NCI-H187 (cell line): ENCODE measurements at places on chromosomes 16 and 17.

DNA sequence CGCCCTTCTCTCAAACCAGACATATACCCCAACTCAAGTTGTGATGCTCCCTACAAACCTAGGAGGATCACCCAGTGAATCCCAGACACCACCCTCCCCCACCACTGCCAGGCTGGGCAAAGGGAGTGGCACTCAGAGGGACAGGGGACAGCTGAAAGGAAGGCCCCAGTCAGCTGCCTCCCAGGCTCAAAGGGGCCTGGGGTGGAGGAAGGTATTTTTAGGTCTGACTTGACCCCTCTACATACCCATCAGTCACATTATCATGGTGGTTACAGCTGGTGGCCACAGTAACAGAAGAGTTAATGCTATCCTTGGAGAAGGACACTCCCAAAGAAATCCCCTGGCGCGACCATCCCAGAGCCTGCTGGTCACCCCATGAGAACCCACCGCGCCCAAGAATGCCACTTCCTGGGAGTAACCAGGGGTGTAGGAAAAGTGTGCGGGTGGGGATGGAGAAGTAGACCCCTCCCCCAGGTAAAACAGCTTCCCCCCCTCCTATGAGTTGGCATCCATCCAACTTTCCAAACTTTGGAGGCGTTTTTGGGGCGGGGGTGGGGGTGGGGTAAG, 1.1 kb downstream of the CACNB1 start:
- no peak for DNase-seq

GRCh38 chr16:3587547-3588110, 10.4 kb upstream of the NLRC3 start:
- DNase-seq, result no peak

DNA sequence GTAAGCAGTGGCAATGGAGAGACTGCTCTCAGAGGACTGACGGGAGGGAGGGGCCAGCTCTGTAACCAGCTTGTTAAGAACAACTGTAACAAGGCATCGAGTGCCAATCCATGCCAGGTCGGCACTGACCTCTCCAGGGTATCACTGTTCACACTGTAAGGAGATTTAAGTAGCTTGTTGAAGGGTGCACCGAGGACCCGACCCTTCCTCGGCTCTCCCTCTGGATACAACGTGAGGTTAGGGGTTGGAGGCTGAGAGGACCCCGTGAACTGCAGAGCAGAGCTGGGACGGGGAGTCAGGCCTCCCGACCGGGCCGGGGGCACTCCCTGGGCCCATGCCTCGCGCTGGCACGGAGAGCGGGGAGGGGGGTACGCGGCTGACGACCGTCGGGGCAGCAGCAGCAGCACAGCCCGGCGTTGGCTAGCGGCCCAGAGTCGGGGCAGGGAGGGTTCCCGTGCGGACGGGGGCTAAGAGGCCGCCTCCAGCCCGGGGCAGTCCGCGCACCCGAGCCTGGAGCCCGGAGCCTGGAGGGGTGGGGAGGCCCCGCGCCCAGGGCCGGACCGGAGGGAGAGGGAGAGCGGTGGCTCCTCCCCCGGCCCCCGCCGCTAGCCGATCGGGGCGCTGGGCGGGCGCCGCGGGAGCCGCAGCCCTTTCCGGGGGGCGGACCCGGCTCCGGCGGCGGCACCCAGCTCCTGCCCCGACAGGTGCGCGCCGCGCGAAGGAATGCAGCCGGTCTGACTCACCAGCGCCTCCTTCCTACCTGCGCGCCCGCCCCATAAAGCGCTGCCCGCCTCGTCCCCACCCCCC, at the start of gene ITGB4:
Gene ITGB4 (plus strand): TSS at position 804 of the 807 bp plus-strand sequence. CDS start 3,245 bp downstream, outside the sequence.
- DNase-seq, result no peak

- DNase-seq, result no peak
Measured at GRCh38 chr16:56108056-56108471, 83.2 kb upstream of the GNAO1 start.

DNA sequence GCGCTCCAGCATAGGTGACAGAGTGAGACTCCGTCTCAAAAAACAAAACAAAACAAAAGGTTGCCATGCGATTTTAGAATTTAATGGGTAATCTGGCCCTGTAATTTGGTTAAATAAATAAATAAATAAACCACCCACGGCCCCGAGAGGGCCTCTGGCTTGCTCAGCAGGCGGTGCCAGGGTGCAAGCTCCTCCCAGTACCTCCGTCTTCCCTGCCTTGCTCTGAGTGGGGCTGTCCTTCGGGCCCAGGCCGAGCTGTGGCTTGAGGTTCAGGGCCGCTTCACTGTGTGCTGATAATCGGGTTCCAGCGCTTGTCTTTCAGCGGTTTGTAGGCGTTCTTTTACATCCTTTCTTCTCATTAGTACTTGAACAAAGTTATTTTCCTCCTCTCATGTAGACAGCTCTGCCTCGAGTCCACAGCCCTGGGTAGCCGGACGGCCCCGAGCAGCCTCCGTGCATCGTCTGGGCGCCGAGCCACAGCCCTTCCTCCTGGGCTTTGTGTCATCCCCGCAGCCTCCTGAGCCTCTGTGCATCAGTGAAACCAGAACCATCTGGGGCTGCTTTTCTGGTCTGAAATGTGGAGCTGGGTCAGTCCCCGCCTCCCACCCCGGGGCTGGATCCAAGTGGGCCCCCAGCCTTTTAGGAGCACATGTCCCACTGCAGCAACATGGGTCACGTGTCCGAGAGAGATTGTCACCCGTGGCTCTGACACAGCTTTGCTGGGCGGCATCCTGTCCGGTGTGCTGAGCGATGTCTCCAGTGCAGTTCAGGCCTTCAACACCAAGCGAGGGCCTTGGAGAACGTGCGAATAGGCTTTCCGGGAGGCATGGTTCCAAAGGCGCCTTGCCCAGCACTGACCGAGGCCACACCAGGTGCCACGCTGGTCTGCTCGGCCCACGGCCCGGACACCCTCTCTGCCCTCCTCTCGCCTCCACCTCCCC, 157.4 kb upstream of the CHMP6 start:
- no peak for DNase-seq

DNA sequence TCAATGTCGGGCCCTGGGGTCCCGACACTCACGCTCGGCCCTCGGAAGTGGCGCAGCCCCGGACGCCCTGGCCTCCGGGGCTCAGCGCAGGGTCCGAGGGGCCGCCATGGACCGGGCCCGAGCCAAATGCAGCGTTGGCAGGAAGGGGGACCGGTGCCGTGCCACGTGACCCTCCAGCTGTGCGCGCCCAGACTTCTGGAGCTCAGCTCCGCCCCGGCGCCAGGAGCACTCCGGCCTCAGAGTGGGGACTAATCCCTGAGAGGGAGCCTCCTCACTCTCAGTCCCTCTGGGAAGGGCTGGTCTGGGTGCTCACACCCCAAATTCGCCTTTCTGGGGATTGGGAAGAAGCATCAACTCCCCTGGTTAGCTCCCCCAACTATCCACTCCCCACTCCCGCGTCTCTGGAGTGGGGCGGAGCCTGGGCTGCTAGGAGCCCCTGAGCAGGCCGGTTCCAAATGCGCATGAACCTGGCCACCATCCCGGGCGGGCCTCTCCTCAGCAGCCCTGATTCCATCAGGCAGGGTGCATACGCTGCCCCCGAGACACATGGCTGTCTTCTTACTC, at the start of gene B3GNT9:
Gene B3GNT9 (minus strand): TSS at position 166 of the 564 bp plus-strand sequence. CDS start 513 bp downstream, outside the sequence.
- DNase-seq, result no peak

DNA sequence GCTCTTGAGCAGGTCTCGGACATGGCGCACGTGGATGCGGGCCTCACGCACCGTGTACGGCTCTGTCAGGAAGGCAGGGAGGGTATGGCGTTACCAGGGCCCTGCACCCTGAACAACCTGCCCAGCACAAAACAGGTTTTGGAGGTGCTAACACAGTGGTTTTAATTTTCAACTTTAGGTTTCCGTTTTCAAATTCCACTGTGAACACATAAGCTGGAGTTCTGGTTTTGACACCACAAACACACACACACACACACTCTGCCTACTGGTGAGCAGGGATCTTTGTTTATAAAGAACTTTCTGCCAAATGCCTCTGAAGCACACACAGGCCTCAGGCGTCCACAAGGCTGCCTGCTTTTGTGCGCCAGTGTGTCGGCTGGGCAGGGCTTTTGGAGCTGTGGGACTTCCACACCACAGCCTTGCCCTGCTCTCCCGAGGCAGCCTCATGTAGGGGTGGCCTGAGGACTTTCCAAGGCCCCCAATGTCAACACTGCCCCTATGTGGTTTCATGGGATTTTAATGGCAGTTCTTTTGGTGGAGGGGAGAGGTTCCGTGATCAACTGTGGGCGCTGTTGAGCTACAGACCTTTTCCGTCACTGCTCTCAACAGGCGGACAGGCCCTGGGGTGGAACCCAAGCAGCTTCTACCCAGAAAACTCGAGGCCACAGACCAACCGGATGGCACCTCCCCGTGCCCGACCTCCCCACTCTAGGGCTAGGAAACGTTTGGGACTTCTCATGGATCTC, 9.4 kb downstream of the CLUH start:
- no peak for DNase-seq

DNA sequence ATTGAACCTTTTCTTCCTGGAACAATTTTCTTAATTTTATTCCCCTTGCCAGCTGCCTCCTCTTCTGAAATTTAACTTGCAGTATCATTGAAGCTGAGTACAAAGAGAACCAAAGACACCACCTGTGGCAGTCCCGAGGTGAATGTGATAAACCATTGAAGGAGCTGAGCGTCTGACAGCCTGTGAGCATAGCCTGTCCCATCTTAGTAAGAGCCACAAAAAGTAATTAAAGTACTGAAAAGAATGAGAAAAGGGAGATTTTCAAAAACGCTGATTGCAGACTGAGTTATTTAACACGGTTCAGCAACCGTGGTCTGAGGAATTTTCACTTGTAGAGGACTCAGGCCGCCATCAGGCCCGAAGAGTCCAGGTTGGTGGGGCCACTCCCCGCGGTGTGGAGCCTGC, 27.2 kb upstream of the ST6GALNAC1 start:
- no peak for DNase-seq

- peak; percentile 46 for DNase-seq
Measured at GRCh38 chr16:7227229-7227721, 105.4 kb upstream of the RBFOX1 start.

DNA sequence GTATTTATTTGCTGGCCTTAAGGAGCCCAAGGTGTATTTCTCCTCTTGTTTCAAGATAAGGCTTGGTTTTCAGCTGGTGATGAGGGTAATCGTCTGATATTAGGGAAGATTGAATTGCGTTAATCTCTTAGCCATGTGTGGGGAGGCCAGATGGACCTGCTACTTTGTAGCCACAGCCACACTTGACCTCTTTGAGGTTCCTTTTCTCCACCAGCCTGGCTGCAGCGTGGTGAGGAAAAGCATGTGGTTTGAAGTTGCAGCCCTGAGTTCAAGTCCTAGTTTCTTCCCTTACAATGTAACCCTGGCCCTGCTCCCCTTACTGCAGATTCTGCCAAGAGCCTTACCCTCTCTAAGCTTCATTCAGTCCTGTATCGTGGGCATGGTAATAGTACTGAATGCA, 3.1 kb downstream of the MINK1 start:
- no peak for DNase-seq

- no peak for DNase-seq
Measured at GRCh38 chr16:83586461-83587200, 221.1 kb upstream of the HSBP1 start.

DNA sequence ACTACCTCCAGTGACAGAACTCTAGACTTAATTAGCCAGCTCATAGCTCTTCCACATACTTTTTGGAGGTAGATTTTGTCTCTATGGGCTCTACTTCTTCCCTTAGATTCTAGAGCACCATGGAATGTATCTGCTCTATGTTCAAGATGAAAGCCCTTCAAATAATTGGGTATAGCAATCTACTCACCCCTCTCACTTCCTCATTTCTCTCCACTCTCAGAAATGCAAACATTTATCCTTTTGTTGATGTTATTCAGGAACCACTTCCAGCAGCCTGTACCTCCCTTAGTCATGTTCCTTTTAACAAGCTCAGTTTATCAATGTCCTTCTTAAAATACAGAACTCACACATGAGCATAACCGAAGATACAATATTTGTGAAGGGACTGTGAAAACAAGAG, 78.5 kb downstream of the GRIN2A start:
- no peak for DNase-seq

DNA sequence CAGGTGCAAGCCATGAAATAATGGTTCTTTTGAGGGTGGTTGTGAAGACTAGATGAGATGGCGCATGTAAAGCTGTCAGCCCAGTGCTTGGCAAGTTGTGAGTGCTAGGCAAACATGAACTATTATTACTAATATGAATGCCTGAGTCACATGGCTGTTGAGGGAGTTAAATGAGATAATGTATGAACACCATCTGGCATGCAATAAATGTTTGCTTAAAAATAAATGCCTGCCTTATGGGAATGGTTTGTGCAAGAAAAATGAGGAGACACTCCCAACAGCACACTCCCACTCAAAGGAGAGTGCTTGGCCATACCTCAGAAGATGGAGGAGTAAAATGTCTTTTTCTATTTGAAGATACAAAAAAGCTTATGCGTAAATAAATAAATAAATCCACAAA, 3.6 kb downstream of the MAPK3 start:
- no peak for DNase-seq

- DNase-seq, result no peak
Measured at GRCh38 chr17:30316736-30317135, 17.1 kb downstream of the TMIGD1 start.

- no peak for DNase-seq
Measured at GRCh38 chr16:16037521-16037920, 88.1 kb downstream of the ABCC1 start.
